ENCODE measurements at places on chromosomes 3 and 15.

- no peak for DNase-seq
Observed at GRCh38 chr3:189108067-189108466, 63.7 kb upstream of the TPRG1 start.

DNA sequence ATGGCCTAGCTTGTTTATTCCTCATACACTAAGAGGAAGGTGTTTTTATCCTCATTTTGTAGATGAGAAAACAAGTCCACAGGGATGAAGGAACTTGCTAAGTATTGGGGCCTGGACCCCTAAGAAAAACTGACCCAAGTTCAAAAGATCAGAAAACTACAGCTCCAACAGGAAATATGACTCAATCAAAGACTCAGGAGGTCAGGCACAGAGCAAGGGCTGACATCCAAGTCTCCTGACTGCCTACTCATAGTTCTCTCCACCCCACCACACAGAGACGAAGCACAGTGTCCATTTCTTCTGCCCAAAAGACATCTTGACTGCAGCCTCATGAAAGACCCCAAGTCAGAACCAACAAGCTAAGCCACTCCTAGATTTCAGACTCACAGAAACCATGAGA lies 26.9 kb upstream of the TPM1 start:
- no peak for DNase-seq

GRCh38 chr3:34178415-34178814 lies 380.0 kb downstream of the PDCD6IP start:
- DNase-seq: no peak

DNA sequence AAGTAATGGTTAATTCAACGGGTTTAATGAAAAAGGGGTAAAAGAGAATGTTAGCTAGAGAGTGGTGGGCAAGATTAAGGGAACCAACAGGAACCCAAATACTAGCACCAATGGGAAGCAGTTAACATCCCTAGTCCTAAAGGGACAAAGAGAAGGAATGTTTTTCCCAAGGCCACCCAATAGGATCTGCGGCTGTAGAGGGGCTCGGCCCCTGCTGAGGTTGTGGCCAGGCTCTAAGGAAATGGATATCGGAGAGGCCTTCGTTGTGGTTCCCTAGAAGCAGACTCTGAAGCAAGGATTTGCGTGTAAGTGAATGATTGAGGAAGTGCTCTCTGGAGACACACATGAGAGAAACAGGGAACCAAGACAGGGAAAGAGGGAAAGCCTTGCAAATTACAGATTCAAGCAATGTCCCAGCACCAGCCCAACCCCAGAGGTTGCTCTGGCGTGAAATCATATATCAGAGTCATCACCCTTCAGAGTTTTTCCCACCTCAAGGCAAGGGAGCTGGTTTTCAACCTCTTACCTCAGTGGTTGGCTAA lies 83.6 kb upstream of the TNIK start:
- DNase-seq: no peak

- no peak for DNase-seq
Observed at GRCh38 chr3:31927811-31928210, 53.3 kb downstream of the OSBPL10 start.

DNA sequence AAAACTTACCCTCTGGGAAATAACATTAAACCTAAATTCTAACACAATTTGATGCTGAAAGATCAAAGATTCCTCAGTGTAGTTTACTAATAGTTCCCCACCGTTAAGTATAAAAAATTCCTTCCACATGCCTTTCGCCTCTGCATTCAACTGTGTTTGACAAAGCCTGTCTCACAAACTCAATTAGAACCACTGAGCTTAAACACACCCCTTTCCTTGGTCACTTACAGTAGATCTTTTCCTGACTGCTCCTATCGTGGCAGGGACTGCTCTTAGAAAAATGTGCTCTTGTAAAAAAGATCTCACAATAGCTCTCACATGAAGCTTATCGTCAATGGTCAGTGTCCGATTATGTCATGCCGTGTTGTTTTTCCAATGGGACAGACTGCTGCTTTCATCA lies 8.9 kb upstream of the KBTBD8 start:
- no peak for DNase-seq

DNA sequence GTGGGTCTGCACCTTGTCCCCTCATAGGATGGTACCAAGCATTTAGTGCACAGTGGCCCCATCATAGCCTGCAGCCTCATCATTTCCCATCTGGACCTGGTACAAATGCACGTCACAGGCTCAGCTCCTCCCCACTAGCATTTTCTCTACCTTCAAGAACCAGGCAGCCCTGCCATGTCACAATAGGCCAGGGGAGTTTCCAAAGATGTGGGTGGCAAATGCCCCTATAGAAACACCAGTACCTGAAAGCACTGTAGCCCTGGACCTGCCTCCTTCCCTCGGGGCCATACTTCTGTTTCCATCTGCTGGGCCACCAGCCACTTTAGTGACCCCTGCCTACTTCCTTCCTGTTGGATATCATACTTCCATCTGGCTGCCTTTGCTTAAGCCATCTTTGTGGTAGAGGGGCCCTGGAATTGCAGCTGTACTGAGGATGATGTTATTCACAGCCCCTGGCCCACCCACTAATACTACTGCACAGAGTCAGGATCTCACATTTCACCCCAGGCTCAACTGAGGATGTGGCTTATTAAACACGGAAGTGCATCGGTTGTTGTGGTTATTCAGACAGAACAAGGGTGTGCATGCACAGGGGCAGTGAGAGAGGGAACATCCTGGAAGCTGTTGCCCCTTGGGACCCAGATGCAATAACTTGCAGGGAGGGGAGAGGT lies 3.8 kb downstream of the TCTA start:
- DNase-seq: peak; percentile 29

DNA sequence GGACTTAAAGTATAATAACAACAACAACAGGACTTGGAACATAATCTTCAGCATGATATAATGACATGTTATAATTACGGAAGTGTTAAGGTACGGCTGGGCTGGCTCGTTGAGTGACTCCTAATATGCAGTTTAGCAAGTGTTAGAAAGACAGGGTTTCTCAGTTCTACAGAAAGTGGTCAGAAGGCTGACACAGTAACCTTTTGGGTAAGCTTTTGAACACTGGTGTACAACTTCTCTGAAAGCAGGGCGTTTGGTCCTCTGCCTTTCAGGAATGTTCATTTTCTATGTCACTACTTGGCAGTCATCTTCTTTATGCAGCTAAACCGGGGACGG lies 133.3 kb upstream of the SLC2A2 start:
- DNase-seq: no peak

DNA sequence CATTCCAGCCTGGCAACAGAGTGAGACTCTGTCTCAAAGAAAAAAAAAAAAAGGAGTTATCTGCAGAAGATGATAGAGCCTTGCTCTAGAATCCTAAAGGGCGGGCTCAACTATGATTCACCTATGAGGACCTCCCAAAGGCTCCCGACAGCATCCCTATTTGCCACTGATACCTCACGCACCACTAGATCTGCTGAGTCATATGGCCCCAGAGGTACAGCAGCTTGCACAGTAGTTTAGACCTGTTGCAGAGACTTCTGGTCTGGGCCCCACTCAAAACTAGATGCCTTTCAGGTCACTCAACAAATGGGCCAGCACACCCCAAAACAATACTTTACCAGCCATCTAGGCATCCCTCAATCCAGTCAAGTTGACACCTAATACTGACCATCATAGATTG lies 38.1 kb upstream of the PTX3 start:
- no peak for DNase-seq

- DNase-seq: no peak
Observed at GRCh38 chr3:102400766-102401165, 34.0 kb upstream of the ZPLD1 start.

DNA sequence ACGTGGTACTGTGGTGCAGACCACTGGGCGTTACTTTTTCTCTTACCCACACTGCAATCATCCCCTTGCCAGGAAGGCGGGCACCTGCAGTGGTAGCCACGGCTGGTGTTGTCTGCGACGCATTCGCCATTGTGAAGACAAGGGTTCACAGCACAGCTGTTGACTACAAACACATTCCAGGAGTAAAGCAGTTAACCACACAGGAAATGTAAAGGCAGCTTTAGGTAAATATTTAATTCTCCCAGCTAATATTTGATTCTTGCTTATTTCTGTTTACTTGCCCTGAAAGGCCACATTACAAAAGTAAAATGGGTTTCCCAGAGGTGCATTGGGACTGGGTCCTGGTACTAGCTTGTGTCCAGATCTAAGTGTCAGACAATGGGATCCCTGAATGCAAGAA lies 45.4 kb downstream of the HEG1 start:
- DNase-seq: no peak

DNA sequence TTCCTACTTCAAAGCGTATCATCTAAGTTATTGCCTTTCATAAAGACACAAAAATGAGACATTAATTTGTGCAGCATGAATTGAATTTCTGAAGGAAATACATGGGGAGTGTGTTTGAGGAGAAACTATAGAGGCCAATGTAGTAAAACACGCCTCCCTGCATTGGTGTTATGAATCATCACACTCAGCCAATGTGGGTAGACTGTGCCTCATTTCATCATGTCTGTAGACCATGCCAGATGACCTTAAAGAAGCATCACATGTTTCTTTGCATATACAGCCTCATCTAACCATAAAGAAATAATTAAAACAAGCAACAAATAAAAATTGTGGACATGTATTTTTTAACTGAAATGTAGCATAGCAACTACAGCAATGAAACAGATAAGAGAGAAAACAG lies 486.0 kb upstream of the ADAMTS9 start:
- DNase-seq: no peak

DNA sequence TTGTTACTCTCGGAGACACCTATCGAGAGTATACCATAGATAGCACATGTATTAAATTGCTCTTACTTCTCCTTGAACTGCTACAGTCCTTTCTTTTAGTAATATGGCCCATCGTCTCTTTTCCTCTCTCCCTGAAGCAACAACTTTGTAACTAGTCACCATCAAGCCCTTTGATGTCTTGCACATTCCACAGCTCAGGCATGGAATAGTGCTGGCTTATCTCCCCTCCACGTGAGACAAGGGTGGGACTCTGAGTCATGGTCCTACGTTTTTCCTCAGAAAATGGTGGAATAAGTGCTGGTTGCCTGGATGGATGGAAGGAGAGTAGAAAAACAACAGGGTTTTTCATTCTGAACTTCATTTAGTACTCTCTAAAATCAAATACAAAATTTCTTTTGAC lies 163.3 kb upstream of the MBNL1 start:
- no peak for DNase-seq

DNA sequence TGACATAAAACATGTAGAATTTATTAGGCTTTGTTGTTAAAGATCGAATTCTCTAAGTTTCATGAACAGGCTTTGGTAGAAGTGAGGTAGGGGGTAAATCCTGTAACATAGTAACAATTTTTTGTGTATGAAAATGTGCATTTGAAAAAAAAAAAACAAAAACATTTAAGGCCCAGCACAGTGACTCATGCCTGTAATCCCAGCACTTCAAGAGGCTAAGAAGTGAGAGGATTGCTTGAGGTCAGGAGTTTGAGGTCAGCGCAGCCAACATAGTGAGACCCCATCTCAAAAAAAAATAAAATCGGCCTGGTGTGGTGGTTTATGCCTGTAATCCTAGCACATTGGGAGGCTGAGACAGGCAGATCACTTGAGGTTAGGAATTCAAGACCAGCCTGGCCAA lies 26.8 kb upstream of the PPP4R2 start:
- no peak for DNase-seq

DNA sequence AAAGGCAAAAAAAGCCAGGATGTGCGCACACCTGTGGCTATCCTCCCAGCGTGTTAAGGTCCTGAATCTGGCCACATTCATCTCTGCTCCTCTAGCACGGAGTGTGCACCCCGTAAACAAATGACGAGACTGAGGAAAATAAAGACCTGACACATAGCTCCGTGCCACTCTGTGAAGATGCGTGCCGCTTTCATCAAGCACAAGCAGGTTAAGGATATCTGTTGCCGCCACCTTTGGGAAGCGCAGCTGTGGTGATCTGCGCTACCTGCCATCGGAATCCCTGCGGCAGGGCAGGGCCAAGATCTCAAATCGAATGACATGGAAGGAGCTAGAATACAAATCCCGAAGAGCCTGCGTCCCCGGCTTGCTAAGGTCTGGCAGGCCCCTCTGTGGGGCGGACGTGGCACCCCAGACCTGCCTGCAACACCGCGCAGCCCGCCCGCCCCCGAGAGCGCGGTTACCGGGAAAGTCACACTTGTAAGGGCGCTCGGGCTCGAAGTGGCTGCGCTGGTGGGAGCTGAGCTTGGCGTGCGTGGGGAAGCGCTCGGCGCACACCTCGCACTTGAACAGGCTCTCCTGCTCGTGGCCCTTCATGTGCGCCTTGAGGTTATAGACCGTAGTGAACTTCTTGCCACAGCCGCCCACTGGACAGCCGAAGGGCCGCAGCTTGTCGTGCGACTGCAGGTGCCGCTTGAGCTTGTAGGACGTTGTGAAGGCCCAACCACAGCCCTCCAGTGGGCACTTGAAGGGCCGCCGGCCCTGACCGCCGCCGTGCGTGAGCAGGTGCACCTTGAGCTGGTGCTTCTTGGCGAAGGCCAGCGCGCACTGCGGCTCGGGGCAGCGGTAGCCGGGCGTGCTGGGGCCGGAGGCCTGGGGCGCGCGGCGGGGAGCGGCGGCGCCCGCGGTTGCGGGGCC lies 936 bp downstream of the ZXDC start:
- peak; percentile 11 for DNase-seq

DNA sequence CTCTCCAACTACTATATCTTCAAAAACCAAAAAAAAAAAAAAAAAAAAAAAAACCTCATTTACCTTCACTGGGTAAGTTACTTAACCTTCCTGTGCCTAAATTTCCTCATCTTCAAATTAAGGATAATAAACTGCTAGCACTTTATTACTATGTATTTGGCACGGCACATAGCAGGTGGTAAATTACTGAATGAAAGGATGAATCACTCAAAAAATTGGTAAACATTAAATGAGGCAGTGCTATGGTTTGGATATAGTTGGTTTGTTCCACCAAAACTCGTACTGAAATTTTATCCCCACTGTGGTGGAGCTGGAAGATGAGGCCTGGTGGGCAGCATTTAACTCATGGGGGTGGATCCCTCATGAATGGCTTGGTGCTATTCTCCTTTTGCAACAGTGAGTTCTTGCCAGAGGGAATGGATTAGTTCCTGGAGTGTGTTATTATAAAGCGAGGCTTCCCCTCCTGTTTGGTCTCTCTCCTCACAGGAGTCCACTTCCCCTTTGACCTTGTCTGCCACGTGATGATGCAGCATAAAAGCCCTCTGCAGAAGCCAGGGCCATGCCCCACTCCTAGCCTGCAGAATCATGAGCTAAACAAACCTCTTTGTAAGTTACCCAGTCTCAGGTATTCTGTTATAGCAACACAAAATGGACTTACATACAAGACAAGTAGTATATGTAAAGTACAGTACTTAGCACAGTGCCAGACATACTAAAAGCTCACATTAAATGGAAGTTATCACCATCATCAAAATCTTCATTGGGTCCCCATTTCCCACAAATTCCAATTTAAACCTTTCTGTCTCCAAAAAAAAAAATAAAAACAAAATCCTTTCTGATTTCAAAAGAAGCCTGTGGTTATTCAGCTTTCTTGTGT lies 20.6 kb downstream of the DCUN1D1 start:
- no peak for DNase-seq

DNA sequence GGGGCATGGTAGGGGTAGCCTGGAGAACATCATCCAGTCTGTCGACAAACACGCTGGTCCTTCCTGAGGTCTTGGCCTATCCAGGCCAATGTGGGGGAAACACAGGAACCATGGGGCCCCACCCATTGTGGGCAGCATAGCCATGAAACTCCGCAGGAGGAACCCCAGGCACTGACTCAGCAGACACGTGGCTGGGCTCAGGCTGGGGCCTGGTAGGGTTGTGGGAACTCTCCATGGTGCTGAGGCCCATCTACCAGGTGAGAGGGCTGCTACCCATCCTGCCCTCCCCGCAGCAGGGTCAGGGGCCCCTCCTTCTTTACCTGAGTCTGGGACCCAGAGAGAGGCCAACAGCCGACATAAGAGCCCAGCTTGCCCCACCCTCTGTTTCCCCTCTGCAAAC lies 22.6 kb upstream of the CACNA2D2 start:
- peak; percentile 63 for DNase-seq
